Tibial artery (tissue), 4 donors: ENCODE measurements at places on chromosomes 1 and 21.
A peak's percentile ranks its signal among the peaks of the same experiment; 100 is the strongest.

- H3K27ac ChIP-seq: no peak overlapping the region
- H3K36me3 ChIP-seq: peaks cover 82% of the 10 kb centered on the region
- no peaks in the 10 kb centered on the region for H3K27me3 ChIP-seq
- no peak overlapping the region for H3K4me3 ChIP-seq
- no peak for DNase-seq
- no peaks in the 10 kb centered on the region for H3K4me1 ChIP-seq
Measured at GRCh38 chr1:173856903-173857302, 10.9 kb downstream of the GAS5 start.

DNA sequence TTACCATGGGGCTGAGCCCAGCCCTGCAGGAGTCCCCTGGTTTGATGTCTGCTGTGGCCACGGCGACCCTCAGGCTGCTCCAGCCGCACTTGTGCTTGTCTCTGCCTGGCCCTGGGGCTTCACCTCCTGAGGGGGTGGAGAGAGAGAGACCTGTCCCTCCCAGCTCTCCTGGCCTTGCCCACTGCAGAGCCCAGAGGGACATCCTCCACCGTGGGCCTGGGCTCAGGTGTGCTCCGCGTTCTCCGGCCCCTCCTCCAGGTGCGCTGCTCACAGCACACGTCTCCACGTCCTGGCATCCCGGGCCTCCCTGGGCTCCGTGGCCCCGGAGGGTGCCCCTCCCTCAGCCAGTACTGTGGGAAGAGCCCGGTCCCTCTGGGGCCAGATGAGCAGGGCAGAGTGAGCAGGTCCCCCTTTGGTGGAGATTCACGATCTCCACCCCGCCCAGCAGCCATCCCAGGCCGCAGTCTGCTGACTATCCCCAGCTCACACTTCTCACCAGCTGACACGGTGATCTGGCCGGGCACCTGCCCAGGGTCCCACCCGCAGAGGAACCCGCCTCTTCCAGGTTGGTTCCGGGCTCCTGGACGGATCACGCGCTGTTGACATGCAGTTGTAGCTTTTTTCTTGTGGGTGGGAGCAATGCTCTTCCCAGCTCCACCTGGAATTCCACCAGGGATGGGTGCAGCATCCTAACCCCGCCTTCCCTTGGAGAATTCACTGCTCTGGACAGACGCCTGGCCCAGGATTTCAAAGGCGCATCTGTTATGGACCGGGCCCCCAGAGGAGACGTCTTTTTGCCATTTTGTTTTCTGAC lies 41.8 kb upstream of the POFUT2 start:
- peak; percentile 67 for DNase-seq
- H3K27me3 ChIP-seq: no peaks in the 10 kb centered on the region
- H3K4me3 ChIP-seq: no peak overlapping the region

- H3K4me1 ChIP-seq: no peaks in the 10 kb centered on the region
- no peaks in the 10 kb centered on the region for H3K36me3 ChIP-seq
- H3K4me3 ChIP-seq: no peak overlapping the region
- H3K27ac ChIP-seq: no peak overlapping the region
- H3K27me3 ChIP-seq: no peaks in the 10 kb centered on the region
Measured at GRCh38 chr1:238953448-238954010, 432.8 kb upstream of the CHRM3 start.

DNA sequence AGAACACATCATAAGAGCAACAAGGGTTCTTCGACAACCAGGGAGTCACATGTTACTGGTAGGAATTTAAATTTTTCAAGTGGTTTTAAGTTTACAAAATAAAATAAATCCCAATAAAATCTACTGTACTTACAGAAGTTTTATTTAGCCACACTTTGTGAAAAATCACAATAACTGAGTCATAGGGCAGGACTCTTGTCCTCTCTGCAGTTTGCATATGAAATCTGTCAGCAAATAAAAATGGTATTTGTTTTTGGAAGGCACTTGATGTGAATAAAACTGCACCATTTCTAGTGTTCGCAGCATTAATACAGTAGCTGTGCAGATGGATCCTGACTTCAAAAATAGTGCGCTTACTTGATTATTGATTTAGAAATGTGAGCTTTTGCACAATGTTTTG lies 150.4 kb downstream of the LBR start:
- H3K36me3 ChIP-seq: no peaks in the 10 kb centered on the region
- H3K4me3 ChIP-seq: no peak overlapping the region
- H3K27ac ChIP-seq: no peak overlapping the region
- no peaks in the 10 kb centered on the region for H3K4me1 ChIP-seq

DNA sequence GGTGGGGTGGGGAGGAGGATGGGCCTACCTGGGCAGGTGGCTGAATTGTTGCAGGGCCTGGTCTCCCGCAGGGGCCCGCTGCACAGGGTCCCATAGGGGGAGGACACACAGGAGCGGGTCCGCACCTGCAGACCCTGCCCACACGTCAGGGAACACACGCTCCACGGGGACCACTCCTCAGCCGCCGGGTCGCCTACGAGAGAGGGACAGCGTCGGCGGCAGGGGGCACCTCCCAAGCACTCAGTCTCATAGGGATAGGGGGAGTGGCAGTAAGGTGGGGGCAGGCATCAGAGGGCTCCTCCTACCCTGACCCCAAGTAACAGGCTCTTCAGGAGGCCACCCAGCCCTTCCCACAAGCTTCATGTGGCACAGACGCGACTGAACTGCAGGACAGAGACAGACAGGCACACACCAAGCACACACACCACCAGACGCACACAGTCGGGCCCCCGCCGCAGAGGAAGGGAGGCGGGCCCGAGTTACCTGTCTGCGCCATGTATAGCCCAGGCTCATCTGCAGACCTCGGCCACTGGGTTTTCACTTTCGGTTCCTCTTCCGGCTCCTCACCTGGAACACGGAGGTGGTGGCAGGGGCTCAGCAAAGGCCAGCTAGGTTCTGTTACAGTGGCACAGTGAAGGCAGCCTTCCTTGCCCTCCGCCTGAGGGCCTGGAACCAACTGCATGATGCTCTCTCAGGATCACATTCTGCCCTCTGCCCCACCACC lies 19.8 kb downstream of the ADGRB2 start:
- peaks cover 8% of the 10 kb centered on the region for H3K4me1 ChIP-seq
- H3K27ac ChIP-seq: no peak overlapping the region
- H3K27me3 ChIP-seq: no peaks in the 10 kb centered on the region
- no peak for DNase-seq
- H3K36me3 ChIP-seq: no peaks in the 10 kb centered on the region

GRCh38 chr1:166905900-166906299 lies 29.8 kb upstream of the TADA1 start:
- peaks cover 7% of the 10 kb centered on the region for H3K4me1 ChIP-seq
- peak overlapping the region; percentile 22 for H3K27ac ChIP-seq
- no peak overlapping the region for H3K4me3 ChIP-seq
- no peaks in the 10 kb centered on the region for H3K27me3 ChIP-seq
- H3K36me3 ChIP-seq: no peaks in the 10 kb centered on the region

DNA sequence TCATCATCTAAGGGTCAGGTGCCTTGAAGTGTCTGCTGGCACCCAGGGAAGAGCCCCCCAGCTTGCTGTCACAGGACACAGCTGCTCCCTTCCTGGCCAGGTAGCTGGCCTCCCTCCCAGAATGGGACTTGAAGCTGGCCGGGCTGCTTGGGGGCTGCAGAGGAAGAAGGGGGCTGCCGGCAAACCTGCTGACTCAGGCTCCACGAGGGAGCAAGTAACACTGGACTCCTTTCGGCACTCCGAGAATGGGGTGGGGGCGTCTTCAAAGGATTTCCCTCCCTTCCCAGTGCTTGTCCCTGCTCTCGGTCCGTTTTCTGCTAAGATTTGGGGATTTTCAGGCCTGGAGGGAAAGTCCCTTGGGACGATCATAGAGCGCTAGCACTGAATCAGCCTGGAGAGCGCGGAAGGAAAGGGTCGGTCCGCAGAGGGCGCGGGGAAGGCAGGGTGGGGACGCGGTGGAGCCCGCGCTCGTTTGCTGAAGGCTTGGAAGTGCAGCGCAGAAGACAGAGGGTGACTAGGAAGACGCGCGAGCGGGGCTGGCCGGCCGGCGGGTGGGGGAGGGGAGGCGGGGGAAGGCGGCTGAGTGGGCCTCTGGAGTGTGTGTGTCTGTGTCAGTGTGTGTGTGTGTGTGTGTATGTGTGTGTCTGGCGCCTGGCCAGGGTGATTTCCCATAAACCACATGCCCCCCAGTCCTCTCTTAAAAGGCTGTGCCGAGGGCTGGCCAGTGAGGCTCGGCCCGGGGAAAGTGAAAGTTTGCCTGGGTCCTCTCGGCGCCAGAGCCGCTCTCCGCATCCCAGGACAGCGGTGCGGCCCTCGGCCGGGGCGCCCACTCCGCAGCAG lies at the start of gene CSF1:
CSF1 (plus strand) TSS at position 727 of the 840 bp plus-strand sequence. CDS start 175 bp downstream, outside the sequence.
- peak within 1 kb of the TSS; percentile 83 for H3K27ac ChIP-seq
- DNase-seq: peak; percentile 88
- peak within 1 kb of the TSS; percentile 76 for H3K4me3 ChIP-seq
- no peaks in the 10 kb centered on the region for H3K27me3 ChIP-seq
- peaks cover 1% of the 10 kb centered on the region for H3K36me3 ChIP-seq

- H3K4me1 ChIP-seq: no peaks in the 10 kb centered on the region
- no peaks in the 10 kb centered on the region for H3K27me3 ChIP-seq
- H3K27ac ChIP-seq: no peak overlapping the region
- H3K36me3 ChIP-seq: no peaks in the 10 kb centered on the region
- no peak for DNase-seq
Measured at GRCh38 chr1:30184393-30185141, 538.8 kb downstream of the MATN1 start.

- peaks cover 4% of the 10 kb centered on the region for H3K36me3 ChIP-seq
- H3K27ac ChIP-seq: peak overlapping the region; percentile 17
- H3K4me1 ChIP-seq: no peaks in the 10 kb centered on the region
- H3K4me3 ChIP-seq: no peak overlapping the region
Measured at GRCh38 chr1:63643517-63643916, 50.3 kb downstream of the PGM1 start.

DNA sequence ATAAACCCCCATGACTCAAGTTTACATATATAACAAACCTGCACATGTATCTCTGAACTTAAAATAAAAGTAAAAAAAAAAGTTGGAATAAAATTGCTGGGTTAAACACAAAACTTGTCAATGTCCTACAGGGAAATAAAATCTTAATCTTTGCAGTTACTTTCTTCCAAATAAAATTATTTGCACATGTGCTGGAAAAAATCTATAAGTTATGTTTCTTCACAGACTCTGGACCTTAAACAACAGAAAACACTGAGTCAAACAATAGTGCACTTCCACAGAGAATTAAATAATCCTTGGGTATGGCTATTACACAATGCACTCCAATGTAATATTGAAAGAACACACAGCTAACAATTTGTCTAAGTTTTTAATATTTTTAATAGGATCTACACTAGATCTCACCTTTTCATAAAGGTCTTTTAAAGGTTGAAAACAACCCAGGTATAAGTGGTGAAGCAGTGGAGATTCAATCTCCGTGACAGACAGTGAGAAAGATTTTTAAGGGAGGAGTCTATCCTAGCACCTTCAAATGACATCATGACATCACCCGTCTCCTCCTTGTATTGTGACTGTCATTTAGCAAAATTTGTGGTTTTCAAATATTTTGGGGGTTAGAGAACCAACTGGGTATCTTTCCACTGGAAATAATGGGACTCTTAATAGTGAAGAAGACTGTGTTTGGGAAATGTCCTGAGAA lies 25.2 kb upstream of the FGGY start:
- peaks cover 27% of the 10 kb centered on the region for H3K4me1 ChIP-seq
- no peak overlapping the region for H3K4me3 ChIP-seq
- H3K27me3 ChIP-seq: no peaks in the 10 kb centered on the region
- H3K36me3 ChIP-seq: no peaks in the 10 kb centered on the region

GRCh38 chr1:167627865-167628641 lies 2.0 kb upstream of the RCSD1 start:
- no peaks in the 10 kb centered on the region for H3K4me1 ChIP-seq
- H3K27ac ChIP-seq: no peak overlapping the region
- H3K36me3 ChIP-seq: no peaks in the 10 kb centered on the region
- no peak overlapping the region for H3K4me3 ChIP-seq

GRCh38 chr1:87513255-87513654 lies 184.6 kb downstream of the LMO4 start:
- no peaks in the 10 kb centered on the region for H3K36me3 ChIP-seq
- H3K27ac ChIP-seq: no peak overlapping the region
- DNase-seq: no peak
- H3K27me3 ChIP-seq: no peaks in the 10 kb centered on the region

DNA sequence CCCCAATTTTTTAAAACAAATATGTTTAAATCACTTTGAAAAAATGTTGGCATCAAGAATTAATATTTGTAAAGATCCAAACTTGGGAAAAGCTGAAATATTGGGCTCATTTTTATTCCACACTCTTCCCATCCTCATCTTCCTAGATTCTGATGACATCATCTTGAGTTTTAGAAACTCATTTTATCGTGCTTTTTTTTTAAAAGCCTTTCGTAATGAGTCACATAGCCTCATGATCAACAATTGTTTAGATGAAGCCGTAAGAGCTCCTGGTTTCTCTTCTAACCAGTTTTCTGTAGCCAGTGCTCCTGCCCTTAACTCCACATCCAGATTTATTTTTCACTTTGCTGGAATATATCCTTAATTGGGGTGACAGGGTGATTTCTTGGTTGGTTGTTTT lies 78.6 kb downstream of the POFUT2 start:
- no peak for DNase-seq
- H3K4me1 ChIP-seq: peaks cover 8% of the 10 kb centered on the region
- no peaks in the 10 kb centered on the region for H3K27me3 ChIP-seq
- H3K36me3 ChIP-seq: peaks cover 58% of the 10 kb centered on the region

- H3K4me3 ChIP-seq: no peak overlapping the region
- no peaks in the 10 kb centered on the region for H3K4me1 ChIP-seq
- H3K27me3 ChIP-seq: no peaks in the 10 kb centered on the region
- DNase-seq: no peak
- H3K27ac ChIP-seq: no peak overlapping the region
- H3K36me3 ChIP-seq: no peaks in the 10 kb centered on the region
Measured at GRCh38 chr1:10818262-10819197, 22.1 kb upstream of the CASZ1 start.

DNA sequence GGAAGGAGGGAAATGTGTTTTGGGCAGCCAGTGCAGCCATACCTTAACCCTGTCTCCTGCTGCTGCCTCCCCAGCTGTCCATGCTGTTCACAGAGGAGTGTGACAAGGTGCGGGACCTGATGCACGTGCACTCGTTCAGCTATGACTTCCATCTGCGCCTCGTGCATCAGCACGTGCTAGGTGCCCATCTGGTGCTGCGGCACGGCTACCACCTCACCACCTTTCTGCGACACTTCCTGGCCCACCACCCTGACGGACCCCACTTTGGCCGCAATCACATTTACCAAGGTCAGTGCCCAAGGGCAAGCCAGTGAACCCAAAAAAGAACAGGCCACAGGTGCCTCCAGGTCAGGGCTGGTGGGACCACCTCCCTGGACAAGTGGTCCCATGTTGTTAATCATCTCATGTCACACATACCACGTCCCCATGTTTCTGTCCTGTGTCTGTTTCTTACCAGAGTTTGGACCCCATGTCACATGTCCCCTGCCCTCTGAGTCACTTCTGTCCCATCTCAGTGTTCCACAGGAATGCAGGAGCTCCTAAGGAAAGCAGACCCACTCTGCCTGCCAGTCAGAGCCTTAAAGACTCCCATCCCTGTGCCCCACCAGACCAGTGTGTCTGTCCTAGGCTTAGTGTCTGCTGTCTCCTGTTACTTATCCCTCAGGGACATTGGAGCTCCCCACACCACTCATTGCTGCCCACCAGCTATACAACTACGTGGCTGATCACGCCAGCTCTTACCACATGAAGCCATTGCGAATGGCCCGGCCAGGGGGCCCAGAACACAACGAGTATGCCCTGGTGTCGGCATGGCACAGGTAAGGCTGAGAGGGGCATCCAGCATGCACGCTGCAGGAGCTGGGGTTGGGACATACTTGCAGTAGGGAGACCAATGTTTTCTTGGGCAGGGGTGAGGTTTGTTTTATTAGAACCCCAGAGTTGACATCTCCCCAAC lies 6.6 kb downstream of the HYI start:
- peak; percentile 62 for DNase-seq
- H3K27me3 ChIP-seq: no peaks in the 10 kb centered on the region
- H3K4me1 ChIP-seq: no peaks in the 10 kb centered on the region
- H3K27ac ChIP-seq: no peak overlapping the region
